ENCODE measurements at places on chromosomes 3 and 15.

GRCh38 chr15:98077186-98077585 is 116.7 kb downstream of the ARRDC4 start:
- DNase-seq: no peak

DNA sequence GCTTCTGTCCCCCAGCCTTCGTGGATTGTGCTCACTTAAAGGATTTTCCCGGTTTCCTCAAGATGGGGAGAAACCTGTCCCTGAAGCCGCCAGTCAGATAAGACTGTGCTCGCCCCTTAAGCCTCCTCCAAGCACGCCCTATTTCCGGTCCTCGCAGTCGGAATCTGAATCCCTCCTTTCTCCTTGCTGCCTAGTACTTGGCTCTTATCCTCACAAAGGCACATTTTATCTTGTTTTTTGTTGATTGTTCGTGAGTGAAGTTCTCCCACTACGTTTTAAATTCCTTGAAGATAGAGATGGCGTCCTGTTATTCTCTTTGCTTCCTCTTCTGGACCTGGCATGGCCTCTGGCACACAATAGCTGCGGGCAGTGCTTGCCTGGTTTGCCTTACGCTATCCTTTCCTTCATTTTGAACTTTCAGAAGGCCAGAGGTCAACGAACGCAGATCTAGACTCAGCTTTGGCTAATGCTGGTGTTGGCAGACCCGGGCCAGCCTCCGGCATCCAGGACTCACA is 1.7 kb downstream of the CLDN11 start:
- no peak for DNase-seq

- DNase-seq: no peak
Observed at GRCh38 chr15:41331281-41331680, 1.1 kb downstream of the OIP5 start.

GRCh38 chr3:3064297-3064696 is 45.9 kb downstream of the IL5RA start:
- no peak for DNase-seq

GRCh38 chr3:12931273-12931905 is 90.0 kb upstream of the RPL32 start:
- DNase-seq: no peak

DNA sequence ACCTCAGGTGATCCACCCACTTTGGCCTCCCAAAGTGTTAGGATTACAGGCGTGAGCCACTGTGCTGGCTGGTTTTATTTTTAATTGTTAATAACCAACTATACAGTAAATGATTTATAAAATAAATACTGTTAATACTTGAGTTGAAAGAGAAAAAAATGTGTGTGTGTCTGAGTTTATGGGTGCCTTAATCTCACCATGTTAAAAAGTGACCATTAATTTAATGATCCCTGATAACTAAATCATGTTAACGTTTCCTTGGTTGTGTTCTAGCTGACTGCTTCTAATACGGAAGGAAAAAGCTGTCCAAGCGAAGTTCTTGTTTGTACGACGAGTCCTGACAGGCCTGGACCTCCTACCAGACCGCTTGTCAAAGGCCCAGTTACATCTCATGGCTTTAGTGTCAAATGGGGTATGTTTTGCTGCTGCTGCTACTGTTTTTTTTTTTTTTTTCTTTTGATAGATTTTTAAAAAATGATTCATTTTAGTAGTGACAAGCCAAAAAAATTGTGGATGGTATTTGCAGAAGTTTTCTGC is 113.5 kb downstream of the GHSR start:
- DNase-seq: no peak

- no peak for DNase-seq
Observed at GRCh38 chr3:46994801-46995731, 15.6 kb downstream of the NBEAL2 start.

DNA sequence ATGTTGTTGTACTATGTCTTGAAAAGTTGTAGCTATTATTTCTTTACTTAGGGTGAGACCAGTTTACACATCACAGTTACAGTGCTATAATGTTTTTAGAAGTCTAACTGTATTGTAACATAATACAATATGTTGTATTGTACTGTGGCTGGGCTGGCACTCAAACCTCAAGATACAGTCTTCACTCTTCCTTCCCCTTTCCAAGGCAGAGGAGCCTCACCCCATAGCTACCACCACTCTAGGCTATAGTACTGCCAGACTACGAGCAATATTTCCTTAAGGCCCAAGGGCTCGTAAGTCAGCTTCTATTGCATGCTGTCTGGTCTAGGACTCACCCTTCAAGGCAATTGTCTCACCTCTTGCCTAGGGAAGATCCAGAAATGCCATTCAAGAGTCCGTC is 597.7 kb downstream of the OTOL1 start:
- no peak for DNase-seq

DNA sequence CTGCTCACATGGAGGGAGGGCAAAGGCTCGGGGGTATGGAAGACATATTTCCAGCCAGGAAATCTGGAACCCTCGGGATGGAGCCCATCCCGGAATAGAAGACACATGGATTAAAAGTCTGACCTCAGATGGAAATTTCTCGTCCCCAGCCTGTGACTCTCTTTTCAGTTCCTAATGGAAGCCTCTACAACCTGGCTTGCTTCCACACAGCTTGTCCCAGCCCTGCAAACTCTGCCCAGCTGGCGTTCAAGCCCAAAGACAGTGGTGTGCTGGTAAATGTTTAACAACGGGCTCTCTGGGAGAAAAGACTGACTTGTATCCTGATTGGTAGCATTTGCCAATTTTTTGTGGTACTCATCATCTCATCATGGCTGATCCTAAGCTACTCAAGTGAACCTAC is 35.6 kb upstream of the TLE3 start:
- no peak for DNase-seq

DNA sequence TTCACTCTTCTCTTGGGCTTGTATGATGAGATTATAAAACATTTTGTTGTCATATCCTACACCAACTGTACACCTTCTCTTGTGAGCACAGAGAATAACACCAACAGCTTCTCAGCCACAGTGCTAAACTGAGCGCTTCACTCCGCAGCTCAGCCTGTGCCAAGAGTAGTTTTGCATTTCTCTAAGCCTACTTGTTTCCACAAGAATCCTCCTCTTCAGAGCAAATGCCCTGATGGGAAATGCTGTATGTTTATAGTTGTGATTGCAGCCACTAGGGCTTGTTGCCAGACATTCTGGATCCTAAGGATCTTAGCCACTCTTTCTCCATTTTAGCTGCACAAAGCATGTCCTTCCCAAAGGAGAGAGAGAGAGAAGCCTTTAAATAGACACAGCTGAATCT is 138.8 kb upstream of the PLXND1 start:
- no peak for DNase-seq

DNA sequence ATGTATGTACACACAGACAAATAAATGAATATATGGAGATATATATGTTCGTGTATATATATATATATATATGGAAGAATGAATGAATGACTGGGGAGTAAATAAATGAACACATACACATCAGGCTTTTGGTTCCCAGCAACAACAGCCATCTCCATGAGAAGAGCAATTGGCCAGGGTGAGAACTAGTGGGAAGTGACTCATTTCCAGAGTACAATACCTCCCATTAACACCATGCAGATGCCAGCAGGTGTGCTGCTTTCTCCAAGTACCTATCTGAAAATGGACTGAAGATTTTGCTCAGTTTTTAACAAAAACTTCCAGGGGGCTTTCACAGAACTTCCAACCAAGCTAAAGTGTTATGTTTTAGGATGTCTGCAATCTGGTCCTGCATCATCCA is 179.8 kb upstream of the SLC2A2 start:
- DNase-seq: no peak

- no peak for DNase-seq
Observed at GRCh38 chr3:120492103-120492502, 41.3 kb upstream of the FSTL1 start.

DNA sequence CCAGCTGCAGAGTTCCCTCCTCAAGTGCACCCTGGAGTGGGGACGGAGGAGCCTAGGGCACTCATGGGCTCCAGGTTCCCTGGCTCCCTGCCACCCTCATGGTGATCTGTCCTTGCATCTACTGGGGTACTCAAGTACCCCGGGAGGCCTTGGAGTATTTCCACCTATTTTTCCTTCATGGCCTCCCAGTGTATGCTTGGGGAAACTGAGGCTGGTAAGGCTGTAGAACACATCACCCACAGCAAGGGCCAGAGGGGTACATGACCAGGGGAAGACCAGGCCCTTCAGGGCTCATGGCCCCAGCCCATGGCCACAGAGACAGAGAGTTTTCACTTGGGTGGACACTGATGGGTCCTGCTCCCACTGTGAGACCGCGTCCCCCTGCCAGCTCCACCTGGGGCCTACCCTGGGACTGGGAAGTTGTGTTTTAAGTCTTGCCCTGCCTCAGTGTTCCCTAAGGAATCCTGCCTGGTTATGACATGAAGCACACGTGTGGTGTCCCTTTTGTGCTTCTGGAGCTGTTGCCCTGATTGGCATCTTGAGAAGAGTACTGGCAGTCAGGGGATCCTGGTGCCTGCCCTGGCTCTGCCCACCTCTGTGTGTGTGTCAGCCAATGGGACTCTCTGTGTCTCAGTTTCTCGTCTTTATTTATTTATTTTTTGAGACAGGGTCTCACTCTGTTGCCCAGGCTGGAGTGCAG is 132.8 kb downstream of the TJP1 start:
- no peak for DNase-seq

DNA sequence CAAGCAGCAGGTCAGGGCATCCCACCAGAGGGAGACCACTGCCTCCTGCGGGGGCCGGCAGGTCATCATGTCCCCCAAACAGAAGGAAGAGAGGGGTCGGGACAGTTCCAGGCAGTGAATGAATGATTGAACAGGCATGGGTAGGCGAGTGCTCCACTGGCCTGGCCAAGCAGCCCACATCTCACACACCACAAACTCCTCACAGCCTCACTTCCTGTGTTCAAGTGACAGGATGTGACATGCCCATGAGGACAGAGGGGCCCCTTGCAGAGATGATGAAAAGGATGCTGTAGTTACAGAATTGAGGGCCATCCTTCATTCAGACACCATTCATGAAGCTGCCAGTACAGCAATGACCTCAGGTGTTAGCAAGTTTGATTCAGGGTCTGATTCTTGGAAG is 3.7 kb downstream of the IQSEC1 start:
- DNase-seq: no peak

- DNase-seq: no peak
Observed at GRCh38 chr15:44729408-44730127, 6.8 kb upstream of the TRIM69 start.

- no peak for DNase-seq
Observed at GRCh38 chr3:53823026-53823955, 22.9 kb downstream of the CHDH start.

DNA sequence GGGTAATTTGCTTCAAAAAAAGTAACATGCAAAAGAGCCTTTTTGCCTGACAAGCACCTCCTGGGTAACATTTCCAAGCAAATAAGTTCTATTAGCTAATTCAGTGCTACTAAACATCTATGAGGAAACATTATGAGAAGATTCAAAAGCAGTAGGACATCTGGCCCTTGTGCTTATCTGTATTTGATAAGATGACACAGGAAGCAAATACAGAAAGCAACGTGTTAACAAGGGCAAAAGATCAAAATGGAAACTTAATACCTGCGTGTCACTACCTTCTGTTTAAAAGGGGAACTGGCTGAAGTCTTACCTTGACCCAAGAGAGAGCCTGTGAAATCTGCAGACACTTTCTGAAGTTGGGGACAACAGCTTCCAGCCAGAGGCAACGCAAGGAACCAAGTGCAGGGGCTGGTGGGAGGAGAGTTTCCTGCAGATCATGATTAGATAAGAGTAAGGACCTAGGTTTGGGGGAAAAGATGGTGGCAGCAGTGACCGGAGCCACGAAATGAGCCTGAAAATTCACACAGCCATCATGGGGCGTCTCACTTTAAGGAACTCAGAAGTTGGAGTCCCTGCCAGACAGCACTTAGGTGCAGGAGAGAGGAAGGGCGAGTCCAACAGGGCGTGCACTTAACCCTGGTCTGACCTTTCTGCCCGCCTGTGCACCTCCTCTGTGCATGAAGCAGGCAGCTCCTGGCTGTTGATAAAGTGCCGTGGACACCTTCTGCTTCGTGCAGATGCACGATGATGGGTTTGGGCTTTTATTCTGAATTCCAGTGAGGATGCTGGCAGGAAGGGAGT is 153.6 kb upstream of the BHLHE40 start:
- DNase-seq: no peak

GRCh38 chr15:27512281-27513001 is 541.5 kb downstream of the GABRG3 start:
- DNase-seq: no peak

GRCh38 chr3:178435575-178435974 is 100.7 kb upstream of the KCNMB2 start:
- DNase-seq: no peak

DNA sequence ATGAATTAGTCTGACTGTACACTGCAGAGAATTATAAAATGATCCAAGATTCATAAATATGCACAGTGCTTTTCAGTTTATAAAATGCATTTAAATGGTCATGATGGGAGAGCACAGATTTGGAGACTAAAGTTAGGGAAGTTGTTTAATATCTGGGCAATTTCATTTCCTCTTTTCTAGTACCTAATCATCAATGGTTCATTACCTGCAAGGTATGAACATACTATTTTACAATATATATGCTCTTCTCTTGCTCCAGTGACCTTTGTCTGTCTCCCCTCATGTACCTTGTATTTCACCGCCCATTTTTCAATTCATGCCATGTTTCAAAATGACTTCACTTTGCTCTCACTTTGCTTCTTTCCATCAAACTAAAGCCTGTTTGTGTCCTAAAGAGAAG is 114.5 kb downstream of the SUCNR1 start:
- DNase-seq: no peak

DNA sequence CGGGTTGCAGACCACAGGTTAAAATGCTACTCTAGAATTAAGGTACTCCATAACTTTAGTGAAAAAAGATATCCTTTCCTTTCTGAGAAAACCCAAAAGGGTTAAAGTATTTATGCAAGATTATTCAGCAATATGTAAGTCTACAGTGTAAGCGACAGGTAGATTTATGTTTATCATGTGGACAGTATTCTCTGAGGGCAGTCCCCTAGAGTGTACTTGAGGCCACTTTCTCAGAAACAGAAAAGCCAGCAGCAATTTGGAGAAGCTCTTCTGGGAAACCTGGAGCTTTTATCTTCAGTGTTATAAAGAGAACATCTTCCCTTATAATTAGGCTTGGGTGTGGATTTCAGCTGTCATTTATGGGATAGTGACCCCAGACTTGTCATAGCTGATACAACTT is 8.9 kb downstream of the ST3GAL6 start:
- no peak for DNase-seq

- DNase-seq: no peak
Observed at GRCh38 chr15:41323611-41324010, 8.8 kb downstream of the OIP5 start.

DNA sequence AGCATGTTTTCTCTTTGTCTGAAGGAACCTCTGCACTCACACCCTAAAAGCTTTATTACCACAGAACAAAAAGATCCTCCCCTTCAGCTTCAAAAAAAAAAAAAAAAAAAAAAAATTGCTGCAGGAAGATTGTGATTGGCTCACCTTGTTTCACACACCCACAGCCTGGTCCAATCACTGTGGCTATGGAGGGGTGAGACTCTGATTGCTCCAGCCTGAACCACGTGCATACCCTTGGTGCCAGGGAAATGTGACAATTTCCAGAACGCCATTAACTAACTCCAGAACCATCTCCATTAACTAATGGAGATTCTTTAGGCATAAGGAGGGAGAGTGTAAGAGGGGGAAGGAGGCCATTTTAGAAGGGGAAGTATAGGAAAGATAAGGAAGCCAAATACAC is 106.5 kb upstream of the CRBN start:
- no peak for DNase-seq

GRCh38 chr3:5616873-5617272 is 429.4 kb downstream of the EDEM1 start:
- DNase-seq: no peak

All from activated CD4-positive, alpha-beta T cell treated with anti-CD3 and anti-CD28 coated beads, Interleukin-2, amount 50 U/mL, for 4 hours (primary cell).